ENCODE measurements at places on chromosomes 6 and 20.

GRCh38 chr20:54127855-54128574, 45.8 kb downstream of the CYP24A1 start:
- DNase-seq = no peak

GRCh38 chr20:62742979-62743776, 34.5 kb downstream of the NTSR1 start:
- DNase-seq = no peak

DNA sequence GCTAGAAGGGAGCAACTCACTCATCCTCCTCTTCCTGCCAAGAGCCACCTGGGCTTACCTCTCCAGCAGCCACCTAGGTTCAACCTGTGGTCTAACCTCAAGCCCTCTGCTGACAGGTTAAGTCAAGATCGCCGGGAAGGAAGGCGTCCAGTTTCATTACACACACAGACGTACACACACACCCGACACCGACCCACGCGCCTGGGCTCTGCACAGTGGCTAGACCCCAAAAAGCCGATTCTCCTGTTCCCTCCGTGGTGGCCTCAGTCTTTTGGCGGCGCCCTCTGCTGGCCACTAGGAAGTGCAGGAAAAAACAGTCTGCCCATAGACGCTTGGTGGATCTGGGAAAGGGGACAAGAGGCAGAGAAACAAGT, 52.8 kb downstream of the MRPL14 start:
- peak; percentile 83 for DNase-seq

- DNase-seq = no peak
These were observed 53.8 kb downstream of the MACROD2 start for GRCh38 chr20:14049111-14049510.

GRCh38 chr20:25177890-25178321, 17.6 kb upstream of the ENTPD6 start:
- DNase-seq = no peak

DNA sequence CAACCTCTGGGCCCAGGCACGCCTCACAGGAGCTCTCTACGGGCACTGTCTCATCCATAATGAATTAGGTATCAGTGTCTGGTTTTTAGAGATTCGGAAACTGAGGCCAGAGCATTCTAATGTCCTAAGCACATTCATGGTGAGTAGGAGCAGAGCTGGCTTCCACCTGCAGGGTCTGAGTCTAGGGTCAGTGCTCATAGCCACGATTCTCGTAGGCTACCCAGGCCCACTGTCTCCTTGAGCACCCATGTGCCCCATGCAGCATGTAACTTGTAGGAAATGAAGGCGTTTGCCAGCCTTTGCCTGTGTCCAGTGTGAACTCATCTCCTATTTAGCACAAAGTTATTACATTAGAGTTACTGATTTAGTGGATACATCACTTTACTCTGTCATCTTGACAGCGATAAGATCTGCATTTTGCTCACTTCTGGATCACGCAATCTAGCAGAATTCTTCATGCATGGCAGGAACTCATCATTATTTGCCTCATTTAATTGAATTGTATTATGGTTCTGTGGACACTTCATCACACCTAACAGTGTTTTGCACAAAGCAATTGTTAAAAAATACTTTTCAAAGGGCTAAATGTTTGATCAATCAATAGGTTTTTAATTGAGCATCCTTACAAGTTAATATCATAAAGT, 205.3 kb upstream of the SULF2 start:
- no peak for DNase-seq

DNA sequence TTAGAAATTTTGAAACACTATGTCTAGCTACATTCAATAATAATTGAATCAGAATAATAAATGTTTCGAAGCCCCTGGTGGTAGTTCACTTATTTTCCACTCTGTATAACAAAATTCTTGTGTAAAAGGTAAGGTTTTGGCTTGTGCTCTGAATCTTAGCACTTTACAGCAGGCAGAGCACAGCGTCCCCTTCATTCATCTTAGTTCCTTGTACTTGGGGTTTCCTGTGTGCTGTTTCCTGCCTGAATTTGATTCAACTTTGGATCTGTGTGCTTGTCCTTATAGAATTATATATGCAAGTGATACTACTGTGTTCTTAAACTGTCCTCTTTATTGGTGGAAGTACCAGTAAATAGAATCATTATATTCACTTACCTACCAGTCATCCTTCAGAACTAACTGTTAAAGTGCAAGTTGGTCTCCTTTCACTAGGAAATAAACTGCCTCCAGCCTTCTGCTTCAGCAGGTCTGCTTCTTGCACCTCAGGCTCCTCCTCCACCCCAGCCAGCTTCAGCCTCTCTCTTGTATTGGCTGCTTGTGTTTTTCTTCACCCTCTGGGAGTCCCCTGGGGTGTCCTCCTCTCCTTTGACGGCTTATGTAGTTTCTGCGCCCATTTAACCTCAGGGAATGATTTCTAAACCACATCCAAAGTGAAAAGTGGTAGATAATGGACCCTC, 28.8 kb upstream of the TULP4 start:
- no peak for DNase-seq

- no peak for DNase-seq
These were observed 17.5 kb upstream of the CEP85L start for GRCh38 chr6:118668761-118669385.

- DNase-seq = no peak
These were observed 240.9 kb downstream of the COL12A1 start for GRCh38 chr6:74964871-74965441.

DNA sequence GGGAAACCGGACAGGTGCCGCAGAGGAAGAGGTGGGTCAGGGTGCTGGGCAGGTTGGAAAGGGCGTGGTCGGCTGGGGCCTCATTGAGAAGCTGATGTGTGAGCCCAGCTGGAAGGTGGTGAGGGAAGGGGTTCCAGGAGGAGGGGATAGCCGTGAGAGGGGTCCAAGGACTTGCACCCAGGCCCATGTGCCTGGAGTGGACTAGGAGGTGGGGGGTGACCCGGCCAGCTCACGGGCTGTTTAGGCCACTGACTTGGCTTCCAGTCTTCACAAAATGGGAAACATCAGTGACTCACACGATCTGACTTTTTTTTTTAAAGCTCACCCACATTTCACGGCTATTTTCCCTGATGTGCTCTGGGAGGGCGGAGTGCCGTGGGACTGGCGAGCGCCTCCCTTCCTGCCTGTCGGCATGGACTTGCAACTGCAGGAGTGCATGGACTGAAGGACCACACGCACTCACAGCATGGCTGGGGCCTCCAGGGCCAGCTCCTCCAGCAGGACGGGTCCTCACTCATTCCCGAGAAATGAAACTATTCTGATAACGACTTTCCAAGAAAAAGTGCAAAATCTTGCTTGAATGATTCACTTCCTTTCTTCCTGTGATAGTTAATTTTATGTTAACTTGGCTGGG, 13.5 kb upstream of the PDE10A start:
- DNase-seq = no peak

DNA sequence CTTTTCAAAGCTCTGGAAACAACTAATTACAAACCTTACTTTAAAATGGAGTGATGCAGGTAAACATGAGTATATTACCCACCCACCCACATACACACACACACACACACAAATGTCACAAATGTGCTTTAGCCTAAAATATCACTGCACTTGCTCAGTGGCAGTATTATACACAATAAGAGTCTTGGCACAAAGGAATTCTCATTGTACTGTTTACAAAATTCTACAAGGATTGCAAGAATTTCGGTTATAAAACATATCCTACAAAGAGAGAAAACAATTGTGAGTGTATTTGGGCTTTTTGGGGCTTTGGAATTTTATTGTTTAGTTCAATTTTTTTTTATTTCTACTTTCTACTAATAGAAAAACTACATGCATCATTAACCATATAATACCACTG, 113.2 kb upstream of the BEND6 start:
- no peak for DNase-seq

- DNase-seq = no peak
These were observed 14.4 kb upstream of the TTPAL start for GRCh38 chr20:44461142-44461802.

- DNase-seq = no peak
These were observed 4.7 kb downstream of the ECT2L start for GRCh38 chr6:138800377-138801150.

DNA sequence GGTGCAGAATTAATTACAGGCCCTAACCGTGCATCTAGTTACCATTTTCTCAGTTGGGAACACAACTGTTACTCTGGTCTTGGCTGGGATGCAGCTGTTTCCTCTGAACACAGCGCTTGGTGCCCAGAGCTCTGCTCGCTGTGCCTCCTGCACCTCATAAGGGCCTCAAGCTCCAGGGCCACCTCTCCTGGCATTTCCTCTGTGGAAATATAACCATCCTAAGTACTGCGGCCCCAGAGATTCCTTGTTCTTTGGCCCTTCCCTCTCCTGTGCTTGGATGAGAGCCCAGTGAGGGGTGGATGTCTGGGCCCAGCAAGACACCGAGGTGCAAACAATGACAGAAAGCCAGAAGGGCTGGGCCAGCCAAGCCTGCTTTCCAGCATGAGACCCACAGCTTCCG, 169.9 kb upstream of the CST7 start:
- DNase-seq = no peak

DNA sequence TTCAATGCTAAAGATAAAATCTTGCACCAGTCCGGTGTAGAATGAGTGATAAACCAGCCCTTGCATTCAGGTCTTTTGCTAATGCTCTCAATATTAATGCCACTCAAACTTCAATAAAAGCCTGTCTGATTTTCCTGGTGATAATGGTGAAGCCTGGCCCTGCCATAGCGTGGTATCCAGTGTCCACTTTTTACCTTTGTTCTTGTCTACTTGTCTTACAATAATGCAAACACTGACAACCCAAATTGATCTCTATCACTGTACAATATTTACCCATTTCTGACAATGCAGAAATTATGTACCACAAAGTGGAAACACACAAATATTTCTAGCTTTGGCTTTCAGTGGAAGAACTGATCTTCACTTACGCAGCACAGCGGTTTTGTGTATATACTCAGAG, 189.1 kb downstream of the ZDHHC14 start:
- DNase-seq = no peak

DNA sequence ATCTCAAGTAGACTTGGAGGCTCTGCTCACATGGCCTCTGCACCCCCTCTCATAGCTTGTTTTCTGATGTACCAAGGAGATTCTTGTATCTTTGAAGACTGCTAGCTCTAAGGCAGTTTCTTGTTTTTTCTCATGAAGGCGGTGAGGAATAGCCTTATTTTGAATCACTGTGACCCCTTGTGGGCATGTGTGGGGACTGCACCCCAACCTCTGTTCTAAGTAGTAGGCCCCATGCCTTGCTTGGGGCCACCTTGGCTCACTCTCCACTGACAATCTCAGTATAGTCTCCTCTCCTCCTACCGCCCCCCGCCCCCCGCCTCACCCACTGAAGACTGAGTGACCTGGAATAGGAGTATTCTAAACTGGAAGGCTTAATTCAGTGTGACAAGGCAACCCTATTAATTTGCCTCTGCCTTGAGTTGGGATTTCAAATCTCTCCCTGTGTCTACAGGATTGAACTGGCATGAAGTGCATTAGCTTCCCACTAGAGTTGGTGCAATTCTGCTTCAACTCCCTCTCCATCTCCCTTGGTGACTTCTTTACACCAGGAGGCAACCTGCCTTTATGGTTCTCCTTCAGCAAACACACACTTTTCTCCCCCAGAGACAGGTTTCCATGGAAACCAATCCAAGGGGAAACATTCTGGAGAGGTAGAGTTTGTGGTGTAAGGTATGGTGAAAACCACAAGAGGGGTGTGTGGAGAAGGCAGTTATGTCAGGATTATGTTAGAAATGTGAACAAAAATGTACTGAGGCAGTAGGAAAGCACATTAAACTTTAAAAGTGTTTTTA, 75.4 kb upstream of the ECI2 start:
- DNase-seq = peak; percentile 82

DNA sequence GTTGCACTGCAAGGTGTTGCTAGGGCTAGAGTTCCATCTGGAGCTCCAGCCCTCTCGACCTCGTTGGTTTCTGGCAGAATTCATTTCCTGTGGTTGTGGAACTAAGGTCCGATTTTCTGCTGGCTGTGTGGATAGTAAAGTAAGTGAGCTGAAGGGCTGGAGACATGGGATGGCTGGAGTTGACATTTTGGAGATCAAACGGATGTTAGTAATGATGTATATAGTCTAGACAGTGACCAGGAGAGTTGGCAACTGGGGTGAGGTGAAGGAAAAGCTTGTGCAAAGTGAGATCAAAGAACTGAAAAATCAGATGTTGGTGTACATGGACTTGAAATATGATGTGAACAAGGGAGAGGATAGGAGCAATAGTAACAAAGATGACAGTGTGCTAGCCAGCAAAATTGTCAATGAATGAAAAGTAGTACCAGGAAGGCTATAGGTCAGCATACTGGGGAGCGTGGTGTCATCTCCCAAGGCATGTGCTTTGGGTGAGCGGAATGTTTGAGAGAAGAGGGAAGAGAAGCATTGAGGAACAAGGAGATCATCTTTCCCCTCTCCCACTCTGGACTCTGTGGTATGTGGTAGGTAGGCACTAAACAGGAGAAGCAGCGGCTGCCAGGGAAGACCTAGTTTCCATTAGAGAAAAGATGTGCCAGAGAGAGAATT, 7.8 kb downstream of the QRSL1 start:
- no peak for DNase-seq

DNA sequence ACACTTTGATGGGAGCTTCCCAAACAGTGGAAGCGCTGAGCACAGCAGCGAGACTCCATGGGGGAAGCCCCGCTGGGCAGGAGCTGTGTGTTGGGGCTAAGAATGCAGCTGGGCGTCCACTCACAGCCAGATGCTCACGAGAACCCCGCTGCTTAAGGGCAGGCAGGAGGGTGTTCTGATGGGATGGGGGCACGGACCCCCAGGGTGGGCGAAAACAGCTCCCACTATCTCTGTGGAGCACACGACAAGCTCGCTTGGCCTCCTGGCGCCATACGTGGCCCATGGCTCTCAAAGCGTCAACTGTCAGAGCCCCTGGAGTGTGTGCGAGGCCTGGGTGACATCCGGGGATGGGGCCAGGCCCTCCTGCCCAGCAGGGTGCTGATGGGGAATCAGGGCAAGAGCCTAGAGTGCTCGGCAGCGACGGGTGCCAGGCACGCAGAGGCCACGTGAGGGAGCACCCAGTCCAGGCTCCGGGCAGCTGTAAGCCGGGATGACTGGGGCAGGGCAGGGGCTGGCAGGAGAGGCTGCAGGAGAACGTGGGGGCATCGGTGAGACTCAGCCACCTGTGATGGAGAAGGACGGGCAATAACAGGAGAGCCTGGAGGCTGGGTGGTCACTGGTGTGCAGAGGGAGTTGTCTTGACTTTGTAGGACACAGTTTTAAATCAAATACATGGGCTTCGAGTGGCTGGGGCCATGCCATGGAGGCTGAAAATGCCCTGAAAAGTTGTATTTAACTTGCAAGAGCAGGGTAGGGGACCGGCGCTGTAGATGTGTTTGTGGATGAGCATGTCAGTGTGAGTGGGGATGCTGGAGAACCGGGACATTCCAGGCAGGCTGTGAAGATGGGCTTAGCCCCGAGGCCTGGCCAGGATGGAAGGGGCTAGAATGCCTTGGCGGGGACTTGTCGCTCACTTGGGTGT, 27.3 kb downstream of the PYGB start:
- DNase-seq = peak; percentile 1

Data from activated CD4-positive, alpha-beta T cell treated with anti-CD3 and anti-CD28 coated beads for 48 hours (primary cell).